ENCODE measurements at places on chromosomes 6 and 20. TPM values are rescaled to one million over a fixed set of nuclear protein-coding genes. Genes with fewer than 3 reads are reported as not detected.

The ATP5F1E gene
- 27.4 TPM for total RNA-seq

The GPLD1 gene
- total RNA-seq, result 3.9 TPM

The FAM162B gene
- total RNA-seq, result 13.5 TPM

The CTAGE9 gene
- not detected for total RNA-seq

The NUP153 gene
- total RNA-seq, result 45.7 TPM

The SH3BGRL2 gene
- 25.2 TPM for total RNA-seq

The ZMYND8 gene
- total RNA-seq, result 33.2 TPM

The CAGE1 gene
- not detected for total RNA-seq

The PAX1 gene
- 0.23 TPM for total RNA-seq

The CSNK2A1 gene
- 133 TPM for total RNA-seq

The DEFB113 gene
- total RNA-seq, result not detected

The RBPJL gene
- total RNA-seq, result not detected

The NDUFAF4 gene
- total RNA-seq, result 14.9 TPM

The ELOVL4 gene
- total RNA-seq, result 2.3 TPM

The IL17A gene
- not detected for total RNA-seq

The PIM1 gene
- 51.5 TPM for total RNA-seq

The TRIM26 gene
- total RNA-seq, result 30.3 TPM

The GNMT gene
- total RNA-seq, result 0.76 TPM

The CFAP206 gene
- 4.0 TPM for total RNA-seq

The IPCEF1 gene
- total RNA-seq, result 8.8 TPM

The LZTS3 gene
- 16.2 TPM for total RNA-seq

The CBLN4 gene
- 3.2 TPM for total RNA-seq

The SLC16A10 gene
- total RNA-seq, result 37.0 TPM

The PRPF6 gene
- total RNA-seq, result 64.6 TPM

The GABRR1 gene
- total RNA-seq, result 2.0 TPM

The CRISP2 gene
- 0.18 TPM for total RNA-seq

The GRM1 gene
- total RNA-seq, result 0.23 TPM

The C4B gene
- 45.4 TPM for total RNA-seq

The PHACTR1 gene
- total RNA-seq, result 13.8 TPM

The PPP1R16B gene
- total RNA-seq, result 7.1 TPM

The ACSS2 gene
- total RNA-seq, result 38.5 TPM

The PKIB gene
- 2.3 TPM for total RNA-seq

The BACH2 gene
- total RNA-seq, result 15.6 TPM

The CCM2L gene
- 12.7 TPM for total RNA-seq

The UNC93A gene
- 0.82 TPM for total RNA-seq

The RGS17 gene
- 0.82 TPM for total RNA-seq

The RAMACL gene
- 2.6 TPM for total RNA-seq

The SLC13A3 gene
- 13.5 TPM for total RNA-seq

The C2 gene
- 7.1 TPM for total RNA-seq

The RAB44 gene
- total RNA-seq, result 1.5 TPM

The BNIP5 gene
- 0.58 TPM for total RNA-seq

The TSHZ2 gene
- total RNA-seq, result 21.8 TPM

The NINL gene
- total RNA-seq, result 27.0 TPM

The EDEM2 gene
- total RNA-seq, result 19.2 TPM

The HAO1 gene
- not detected for total RNA-seq

The MAS1 gene
- not detected for total RNA-seq
